Iris pigment epithelial cell (primary cell): ENCODE measurements at places on chromosomes 2 and 18.

- peak; percentile 93 for DNase-seq
These were observed 395.6 kb upstream of the TRIB2 start for GRCh38 chr2:12320991-12321641.

DNA sequence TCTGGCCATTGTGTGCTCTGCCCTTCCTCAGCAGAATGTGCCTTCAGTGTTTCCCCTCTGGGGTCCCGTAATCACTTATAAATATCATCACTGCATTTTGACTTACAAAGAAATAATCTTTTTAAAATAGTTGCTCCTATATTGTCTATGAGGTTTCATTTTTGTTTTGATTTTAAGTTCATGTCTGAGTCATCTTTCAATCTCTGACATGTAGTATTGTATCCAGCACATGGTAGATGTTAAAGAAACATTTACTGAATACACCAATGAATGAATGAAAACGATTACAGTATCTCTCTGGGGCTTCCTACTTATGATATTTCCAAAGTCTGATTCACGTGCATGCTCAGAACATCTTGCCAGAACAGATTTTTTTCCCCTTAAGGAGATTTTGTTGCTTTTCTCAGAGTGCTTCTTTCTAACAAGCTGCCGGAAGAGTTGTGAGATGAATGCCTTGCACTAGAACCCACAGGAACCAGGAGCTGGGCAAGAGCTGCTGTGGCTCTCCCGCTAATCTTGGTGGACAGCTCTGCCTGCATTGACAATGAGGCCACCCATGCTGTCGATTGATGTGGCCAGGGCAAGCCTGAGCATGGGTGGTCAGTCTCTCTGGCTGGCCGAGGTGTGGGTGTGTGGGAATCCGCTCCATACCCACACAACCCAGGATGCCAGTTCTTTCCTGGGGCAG, 199.4 kb downstream of the CYRIA start:
- DNase-seq, result no peak

DNA sequence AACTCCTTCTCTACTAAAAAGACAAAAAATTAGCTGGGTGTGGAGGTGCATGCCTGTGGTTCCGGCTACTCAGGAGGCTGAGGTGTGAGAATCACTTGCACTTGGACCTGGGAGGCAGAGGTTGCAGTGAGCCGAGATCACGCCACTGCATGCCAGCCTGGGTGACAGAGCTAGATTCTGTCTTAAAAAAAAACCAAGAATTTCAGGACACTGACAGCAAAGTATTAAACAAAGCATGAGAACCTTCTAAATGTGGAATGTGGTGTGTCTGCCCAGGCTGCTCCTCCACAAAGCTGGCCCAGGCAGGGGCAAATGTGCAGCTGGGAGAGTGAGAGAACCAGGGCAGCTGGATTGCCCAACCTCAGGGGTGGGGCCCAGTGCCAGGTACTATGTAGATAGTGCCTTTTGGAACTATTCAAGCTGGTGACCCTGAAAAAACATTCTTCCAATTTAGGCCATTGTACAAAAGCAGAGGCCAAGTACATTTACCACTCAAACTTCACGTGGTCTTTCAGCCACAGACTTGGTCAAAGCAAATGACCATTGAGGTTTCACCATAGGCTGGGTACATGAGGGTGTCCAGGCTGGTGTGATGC, 6.7 kb upstream of the UGT1A5 start:
- DNase-seq, result no peak

- DNase-seq, result peak; percentile 86
These were observed 70.3 kb upstream of the ZSWIM2 start for GRCh38 chr2:186919296-186919695.
